ENCODE measurements at places on chromosomes 5 and 9. TPM values are rescaled to one million over a fixed set of nuclear protein-coding genes. Genes with fewer than 3 reads are reported as not detected.

Gene FCN2
- not detected for total RNA-seq

Gene TRPM6
- total RNA-seq = 1.7 TPM

Gene CARD6
- not detected for total RNA-seq

DNA sequence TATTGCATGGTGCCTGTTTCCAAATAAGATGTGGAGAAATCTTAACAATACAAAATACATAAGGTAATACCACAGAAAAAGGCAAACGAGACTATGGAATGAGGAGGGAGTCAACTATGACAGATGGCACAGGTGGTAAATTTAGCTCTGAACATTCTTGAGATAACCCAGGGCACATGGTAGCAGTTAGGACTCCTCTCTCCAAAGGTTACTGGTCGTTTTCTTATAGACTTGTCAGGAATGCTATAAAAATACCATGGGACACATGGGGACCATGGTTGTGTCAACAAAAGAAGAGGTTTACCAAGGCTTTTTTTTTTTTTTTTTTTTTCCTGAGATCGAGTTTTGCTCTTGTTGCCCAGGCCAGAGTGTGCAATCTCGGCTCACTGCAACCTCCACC lies 209.4 kb upstream of the RFX3 start:
- no peak for DNase-seq

GRCh38 chr9:107674721-107675277 lies 185.2 kb upstream of the KLF4 start:
- DNase-seq = no peak

- DNase-seq = no peak
Observed at GRCh38 chr5:167261309-167262100, 1029.9 kb upstream of the WWC1 start.

DNA sequence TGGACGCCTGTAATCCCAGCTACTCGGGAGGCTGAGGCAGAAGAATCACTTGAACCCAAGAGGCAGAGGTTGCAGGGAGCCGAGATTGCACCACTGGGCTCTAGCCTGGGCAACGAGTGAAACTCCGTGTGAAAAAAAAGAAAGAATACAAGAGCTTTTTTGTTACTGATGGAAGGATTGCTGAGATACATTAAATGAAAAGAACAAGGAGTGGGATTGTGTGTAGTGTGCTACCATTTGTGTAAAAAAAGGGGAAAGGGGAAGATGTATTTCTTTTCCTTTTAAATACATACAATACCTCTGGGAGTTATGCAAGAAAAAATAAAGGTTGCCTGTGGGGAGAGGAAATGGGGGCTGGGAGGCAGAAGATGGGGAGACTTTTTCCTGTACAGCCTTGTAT lies 14.7 kb upstream of the GARNL3 start:
- DNase-seq = no peak

DNA sequence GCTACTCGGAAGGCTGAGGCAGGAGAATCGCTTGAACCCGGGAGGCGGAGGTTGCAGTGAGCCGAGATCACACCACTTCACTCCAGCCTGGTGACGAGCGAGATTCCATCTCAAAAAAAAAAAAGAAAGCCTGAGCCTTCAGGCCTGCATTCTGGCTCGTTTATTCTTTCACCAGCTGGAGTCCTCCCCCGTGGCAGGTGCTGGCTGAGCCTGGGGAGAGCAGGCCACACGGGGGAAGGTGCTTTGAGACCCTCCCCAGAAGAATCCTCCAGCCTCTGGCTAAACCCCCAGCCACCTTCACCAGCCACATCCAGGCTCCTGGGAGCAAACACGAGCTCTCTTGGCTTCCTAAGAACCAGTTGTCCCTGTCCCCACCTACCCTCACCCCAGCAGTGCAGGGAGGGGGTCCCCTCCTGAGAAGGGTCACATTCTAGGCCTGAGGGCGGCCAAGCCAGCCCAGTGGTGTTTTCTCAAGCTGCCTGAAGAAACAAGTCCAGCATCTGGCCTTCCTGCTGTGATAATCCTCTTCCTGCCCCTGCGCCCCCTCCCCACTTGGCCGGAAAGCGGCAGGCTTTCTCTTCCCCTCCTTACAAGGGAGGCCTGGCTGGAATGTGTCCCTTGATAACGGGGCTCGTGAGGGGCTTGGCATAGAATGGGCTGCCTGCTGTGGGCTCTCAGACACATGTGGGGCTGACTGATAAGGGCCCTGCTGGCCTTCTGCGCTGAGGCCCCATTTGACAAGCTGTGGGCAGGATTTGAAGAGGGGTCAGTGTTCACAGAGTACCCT lies 41.5 kb downstream of the PLPP7 start:
- peak; percentile 56 for DNase-seq

- DNase-seq = no peak
Observed at GRCh38 chr5:117588611-117589010, 1014.0 kb upstream of the SEMA6A start.

- no peak for DNase-seq
Observed at GRCh38 chr5:98031496-98031895, 742.0 kb upstream of the RGMB start.

DNA sequence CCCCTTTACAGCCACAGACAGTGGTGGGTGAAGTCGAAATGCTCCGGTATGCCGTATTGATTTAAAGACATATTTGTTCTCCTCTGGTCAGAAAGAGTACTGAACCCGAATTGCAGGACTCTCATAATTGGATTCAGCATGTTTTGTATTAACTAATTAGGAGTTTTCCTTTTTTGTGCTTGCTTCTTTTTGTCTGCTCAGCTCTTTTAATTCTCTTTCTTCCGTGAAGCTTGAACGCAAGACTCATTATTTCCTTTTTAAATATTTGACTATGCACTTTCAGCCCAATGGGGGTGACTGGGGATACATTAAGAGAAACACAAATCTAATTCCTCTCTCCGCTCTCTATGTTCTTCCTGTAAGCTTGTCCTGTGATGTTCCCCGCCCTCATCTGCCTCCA lies 246.6 kb upstream of the IRX2 start:
- DNase-seq = no peak

- no peak for DNase-seq
Observed at GRCh38 chr9:93173365-93174051, 10.4 kb upstream of the WNK2 start.

DNA sequence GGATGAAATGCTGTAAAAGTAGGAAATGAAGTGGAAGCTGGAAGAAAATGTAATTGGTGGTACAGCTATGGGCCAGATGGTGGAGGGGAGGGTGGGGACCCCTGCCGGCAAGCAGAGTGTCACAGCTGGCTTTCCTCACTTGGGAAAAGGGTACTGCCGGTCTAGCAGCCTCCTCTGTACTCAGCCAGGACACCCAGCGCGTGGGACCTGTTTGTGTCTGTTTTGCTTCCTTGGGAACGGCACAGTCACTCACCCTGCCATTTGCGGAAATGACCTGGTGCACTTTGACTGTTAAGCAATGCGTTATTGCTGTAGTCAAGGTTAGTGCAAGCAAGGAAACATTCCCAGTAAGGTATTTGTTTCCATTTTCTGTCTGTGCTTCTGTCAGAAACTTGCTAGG lies 10.1 kb downstream of the TMEM252 start:
- peak; percentile 31 for DNase-seq

GRCh38 chr5:107284822-107285525 lies 385.8 kb downstream of the EFNA5 start:
- DNase-seq = no peak
